Amygdala (tissue), 56 donors: ENCODE measurements at places on chromosomes 16 and 17.

DNA sequence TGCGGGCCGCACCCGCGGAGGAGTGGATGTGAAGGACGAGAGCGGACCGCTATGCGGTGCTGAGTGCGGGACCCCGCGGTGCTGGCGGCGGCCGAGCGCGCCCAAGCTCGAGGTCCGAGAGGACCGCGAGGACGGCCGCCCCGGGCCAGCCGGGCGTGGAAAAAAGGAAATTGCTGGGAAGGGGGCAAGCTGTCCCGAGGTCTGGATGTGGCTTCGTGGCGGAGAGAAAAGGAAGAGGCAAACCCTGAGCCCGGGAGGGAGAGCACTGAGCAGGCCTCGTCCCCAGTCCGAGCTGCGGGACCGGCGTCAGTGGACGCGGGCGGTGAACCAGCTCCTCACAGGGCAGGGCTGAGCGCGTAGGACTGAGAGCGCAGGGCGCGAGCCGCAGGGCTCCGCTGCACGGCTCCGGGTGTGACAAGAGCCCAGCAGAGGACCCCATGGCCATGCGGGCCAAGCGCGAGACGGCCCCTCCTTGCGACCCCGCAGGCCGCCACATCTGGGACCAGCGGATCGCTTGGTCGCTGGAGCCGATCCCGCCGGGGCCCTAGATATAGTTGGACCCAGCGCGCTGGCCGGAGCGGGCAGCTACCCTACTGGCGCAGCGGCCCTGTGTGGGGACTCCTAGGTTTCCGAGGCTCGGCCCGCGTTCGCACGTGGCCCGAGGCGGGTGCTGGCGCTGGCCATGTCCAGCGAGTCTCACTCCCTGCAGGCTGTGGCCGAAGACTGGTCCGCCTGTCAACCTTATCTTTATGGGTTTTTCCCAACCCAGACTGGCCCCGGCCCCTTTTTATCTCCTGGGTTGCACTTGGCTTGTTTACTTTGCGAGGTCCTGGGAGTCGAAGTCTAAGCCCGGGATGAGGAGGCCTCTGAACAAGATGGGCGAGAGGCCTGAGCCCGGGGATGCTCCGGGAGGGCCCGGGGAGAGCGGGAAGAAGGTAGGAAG is 2.4 kb downstream of the TBX4 start:
- no peak for DNase-seq

DNA sequence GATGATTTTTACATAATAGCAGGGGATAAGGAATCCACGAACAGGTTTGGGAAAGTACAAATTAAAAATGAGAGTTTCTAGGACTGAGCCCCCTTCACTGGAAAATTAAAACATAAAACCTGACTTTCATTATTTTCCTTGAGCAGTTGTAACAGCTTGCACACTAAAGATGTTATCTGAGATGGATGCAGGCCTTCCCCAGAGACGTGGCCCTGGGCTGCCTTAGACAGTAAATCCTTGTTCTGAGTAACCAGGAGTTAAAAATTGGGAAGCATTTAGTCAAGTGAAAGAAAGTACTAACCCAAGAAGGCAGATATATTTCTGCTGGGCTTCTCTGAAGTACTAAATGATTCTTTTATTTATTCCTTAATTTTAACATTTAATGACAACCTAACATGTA is 432.2 kb upstream of the KIF2B start:
- DNase-seq: no peak

GRCh38 chr16:2046893-2047329 is 723 bp downstream of the NTHL1 start:
- DNase-seq: no peak

- no peak for DNase-seq
Measured at GRCh38 chr16:648071-648780, 939 bp upstream of the WDR90 start.

- DNase-seq: no peak
Measured at GRCh38 chr16:56108724-56109123, 82.6 kb upstream of the GNAO1 start.

GRCh38 chr17:9330141-9330540 is 245.5 kb downstream of the STX8 start:
- no peak for DNase-seq

GRCh38 chr17:21463779-21464407 is 87.7 kb downstream of the KCNJ12 start:
- no peak for DNase-seq

DNA sequence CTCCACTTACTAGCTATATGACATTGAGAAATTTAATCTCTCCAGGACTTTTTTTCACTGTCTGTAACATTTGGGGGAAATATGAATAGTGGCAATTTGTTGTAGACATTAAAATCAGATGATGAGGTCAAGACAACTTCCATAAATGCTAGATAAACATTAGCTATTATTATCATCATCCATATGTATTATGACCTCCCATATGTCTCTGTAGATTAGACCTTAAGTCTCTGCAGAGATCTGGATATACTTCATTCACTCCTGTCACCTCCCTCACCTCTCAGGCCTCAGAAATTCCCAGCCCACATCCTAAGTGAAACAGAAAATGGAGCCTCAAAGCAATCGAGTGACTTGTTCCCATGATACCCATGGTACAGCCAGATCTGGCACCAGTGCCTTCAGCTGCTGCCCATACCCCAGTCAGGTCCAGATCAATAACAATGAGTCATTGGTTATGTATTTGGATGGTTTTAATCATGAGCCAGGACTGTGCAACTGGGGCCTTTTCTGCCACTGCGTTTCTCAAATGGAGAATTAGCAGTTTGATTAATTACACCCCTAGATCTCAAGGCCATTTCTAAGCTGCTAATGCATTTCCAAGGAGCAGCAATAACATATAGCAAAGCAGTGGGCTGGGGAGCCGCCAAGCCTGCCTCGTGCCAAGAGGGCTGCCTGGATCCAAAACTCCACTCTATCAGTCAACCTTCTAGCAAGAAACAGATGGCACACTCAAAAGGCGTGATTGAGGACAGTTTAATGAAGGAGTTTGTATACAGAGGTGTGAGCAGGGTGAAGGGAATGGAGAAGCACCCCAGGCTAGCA is 2.6 kb upstream of the FDXR start:
- DNase-seq: no peak

- DNase-seq: no peak
Measured at GRCh38 chr17:46788796-46789195, 29.7 kb downstream of the WNT3 start.

DNA sequence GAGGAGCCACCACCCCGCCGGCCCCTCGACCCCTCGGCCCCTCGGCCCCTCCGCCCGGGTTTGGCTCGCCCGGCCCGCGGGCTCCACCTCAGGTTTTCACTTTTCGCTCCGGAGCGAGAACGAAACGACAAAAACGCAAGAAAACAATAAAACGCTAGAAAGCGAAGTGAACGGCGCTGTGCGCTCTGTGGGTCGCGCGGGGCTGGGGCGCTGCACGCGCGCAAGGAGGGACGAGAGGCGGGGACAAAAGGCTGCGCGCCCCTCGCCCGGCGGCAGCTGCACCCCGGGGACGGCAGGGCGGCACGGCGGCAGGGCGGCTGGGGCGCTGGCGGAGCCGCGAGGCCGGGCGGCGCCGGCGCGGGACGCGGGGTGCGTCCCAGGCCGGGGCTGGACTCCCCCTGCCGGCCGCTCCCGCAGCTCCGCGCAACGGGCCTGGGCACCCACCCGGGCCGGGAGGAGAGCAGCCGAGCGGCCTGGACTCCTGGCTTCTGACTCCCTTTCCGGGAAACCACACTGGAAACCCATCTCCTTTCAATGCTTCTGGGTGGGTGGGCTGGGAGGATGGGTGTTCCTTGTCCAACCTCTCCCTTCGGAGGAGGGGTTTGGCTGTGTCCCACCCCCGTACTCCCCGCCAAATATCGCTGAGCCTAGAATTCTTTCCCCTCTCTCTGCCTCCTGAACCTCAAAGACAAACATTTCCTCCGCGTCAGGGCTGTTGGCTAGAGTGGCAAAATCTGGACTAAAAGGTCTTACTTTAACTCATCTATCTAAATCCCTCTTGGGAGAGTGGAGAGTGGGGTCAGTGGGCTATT is 9.9 kb downstream of the TBX2 start:
- no peak for DNase-seq

GRCh38 chr16:63315229-63315628 is 1279.0 kb upstream of the CDH8 start:
- no peak for DNase-seq

GRCh38 chr16:89067677-89068443 is 25.8 kb upstream of the ACSF3 start:
- DNase-seq: no peak

GRCh38 chr16:4958510-4959438 is 644 bp downstream of the SEC14L5 start:
- DNase-seq: no peak
